Stimulated activated CD8-positive, alpha-beta memory T cell treated with anti-CD3 and anti-CD28 coated beads, Interleukin-12 subunit alpha, Interleukin-12 subunit beta, amount 100 ng/mL, for 1 hour (primary cell): ENCODE measurements at places on chromosomes 12 and 14.

GRCh38 chr14:77286576-77286975, 15.6 kb upstream of the NGB start:
- DNase-seq = no peak

DNA sequence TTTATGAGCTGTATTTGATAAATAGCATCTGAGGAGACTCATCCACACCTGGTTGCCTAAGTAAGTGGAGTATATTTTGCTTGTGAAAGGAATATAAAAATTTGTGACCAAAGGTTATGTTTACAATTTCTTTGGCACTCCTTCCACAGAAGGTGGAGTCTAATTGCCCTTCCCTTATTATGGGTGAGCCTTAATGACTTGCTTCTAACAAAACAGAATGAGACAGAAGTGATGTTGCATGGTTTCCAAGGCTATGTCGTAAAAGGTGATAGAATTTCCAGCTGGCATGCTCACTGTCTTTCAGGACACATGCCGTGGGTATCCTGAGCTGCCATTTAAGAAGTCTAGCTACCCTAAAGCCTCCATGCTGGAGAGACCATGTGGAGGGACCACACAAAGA, 116.8 kb upstream of the ABCD2 start:
- no peak for DNase-seq

GRCh38 chr12:89544681-89545184, 18.9 kb upstream of the POC1B start:
- no peak for DNase-seq

DNA sequence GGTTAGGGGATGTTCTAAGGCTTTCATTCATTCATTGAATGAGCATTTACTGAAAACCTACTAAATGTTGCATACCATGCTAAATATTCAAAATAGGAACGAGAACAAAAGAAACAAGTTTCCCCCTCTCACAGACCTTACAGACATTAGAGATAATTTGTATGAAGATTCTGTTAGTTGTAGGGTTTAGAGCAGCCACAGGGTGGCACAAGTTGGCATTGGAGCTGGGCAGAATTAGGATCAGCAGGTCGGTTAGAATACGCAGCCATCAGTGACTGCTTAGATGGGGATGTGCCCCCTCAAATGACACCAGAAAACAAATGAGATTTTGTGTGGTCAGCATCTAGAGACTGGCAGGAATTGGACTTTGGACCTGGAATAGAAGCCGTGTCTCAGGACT, 166.3 kb upstream of the DAAM1 start:
- DNase-seq = no peak

DNA sequence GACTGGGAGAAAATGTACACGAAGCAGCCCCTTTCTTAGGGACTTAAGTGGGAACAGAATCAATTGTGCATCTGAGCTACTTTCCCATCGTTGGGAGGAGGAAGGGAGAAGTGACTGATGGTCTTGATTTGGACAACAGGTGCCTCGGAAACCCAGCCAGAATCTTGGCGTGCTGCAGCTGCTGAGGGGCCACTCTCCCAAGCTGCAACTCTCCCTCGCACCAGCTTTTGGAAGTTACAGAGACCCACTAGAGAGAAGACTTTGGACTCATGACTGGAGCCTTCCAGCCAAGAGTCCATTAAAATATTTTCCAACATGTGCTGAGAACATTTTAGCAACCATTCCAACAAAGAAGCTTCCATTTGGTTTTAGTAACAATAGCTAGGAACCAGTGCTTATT, 52.3 kb downstream of the GNS start:
- no peak for DNase-seq

DNA sequence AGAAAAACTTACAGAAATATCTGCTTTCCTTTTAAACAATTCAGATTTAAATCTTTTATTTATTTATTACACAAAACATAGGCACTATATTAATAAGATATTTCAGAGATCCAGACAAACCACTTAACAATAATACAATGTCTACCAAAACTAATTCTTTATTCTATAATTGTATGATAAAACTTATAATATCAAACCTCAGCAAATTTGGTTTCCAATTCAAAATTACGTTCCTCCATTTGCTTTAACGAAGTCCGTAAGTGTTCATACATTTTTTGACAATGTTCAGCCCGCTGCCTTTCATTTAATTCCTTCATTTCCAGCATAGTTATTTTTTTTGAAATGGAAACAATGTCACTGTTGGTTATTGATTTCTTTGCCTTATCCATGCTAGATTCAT, 48.3 kb downstream of the CEP290 start:
- DNase-seq = no peak

DNA sequence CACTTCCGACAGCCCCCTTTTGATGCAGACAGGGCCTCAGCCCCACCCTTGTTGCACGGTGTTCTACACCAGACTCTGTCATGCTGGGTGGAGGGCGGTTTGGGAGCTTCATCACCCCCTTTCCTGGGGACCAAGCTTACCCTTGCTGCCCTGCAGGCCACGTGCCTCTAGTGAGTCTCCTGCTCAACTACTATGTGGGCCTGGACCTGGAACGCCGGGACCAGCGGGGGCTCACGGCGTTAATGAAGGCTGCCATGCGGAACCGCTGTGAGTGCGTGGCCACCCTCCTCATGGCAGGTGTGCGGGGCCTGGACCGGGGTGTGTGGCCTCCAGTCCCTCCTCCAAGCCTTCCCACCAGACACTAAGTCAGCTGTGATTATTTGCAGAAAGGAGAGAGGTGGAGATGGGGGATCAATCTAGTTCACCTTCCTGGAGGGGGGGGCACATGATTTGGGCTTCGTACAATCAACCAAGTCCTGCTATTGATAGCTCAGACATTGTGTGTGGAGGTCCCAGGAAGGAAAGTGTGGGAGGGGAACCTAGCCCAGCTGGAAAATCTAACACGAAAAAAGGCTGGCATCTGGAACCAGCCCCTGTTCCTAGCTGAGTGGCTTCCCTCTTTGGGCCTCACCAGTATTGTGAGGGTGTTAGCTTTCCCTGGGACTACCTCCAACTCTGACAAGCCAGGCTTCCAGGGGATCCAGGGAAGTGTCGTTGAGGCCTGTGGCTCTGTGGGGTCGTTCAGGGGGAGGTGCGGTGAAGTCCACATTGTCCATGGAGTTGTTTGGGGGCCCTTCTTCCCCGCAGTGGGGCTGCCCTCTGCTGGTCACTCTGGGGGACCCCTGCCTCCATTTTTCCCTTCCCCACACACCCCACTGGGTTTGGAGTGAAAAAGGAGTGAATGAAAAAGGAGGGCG, 1.6 kb downstream of the ANKRD33 start:
- DNase-seq = no peak

DNA sequence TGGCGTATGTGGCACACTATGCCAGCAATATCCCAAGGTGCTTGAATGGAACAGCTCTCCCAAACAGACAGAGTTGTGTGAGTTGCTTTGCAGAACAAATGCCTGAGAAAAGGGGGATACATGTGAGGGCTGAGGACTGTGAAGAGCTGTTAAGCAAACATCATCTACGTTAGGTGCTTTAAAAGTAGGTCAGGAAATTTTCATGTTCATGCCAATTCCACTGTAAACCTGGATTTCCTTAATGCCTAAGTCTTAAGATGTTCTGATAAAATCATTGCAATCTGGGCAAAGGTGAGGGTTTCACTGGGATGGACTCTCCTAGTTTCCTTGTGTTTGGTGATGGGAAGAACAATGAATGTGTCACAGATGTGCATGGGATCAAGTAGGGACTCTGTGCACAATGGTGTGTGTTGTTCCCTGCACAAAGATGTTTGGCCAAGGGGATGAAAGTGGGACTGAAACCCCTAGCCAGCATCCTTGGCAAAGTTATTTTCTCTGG, 227.9 kb downstream of the KTN1 start:
- no peak for DNase-seq

- DNase-seq = no peak
Measured at GRCh38 chr14:83614956-83615355, 1915.0 kb upstream of the FLRT2 start.

DNA sequence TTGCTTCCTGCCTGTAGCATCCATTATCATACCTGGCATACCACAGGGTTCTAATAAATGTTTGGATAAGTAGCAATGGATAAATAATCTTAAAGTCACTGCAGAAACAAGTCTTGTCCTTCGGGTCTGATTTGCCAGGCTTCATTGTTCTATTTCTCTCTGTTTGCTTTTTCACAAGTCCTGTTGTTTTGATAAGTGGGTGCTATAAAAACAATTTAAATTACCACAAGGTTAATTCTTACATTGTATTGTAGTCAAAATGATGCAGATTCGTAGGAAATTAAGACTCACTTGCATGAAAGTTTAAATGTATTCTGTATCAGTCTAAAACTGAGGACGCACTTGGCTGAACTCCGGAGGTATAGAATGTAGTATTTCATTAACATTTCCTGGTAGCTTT, 429.9 kb downstream of the NELL2 start:
- no peak for DNase-seq

GRCh38 chr14:35509846-35510245, 24.1 kb upstream of the INSM2 start:
- no peak for DNase-seq

DNA sequence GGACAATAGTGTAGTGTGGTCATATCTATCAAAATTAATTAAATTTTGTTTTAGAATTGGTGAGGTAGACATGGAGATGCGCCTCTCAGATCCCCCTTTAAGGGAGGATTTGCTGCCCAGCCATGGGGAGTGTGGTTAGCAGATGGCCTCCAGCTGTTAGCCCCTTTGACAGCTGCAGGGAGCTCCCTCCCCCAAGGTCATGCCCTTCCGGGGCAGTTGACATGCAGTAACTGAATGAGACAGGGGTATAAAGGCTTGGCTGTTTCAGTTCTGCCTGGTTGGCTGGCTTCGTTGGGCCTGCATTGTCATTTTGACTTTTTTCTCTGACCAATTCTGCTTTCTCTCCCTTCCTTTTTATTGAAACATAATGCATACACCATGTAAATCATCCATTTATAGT, 291.5 kb upstream of the SRRM4 start:
- no peak for DNase-seq

DNA sequence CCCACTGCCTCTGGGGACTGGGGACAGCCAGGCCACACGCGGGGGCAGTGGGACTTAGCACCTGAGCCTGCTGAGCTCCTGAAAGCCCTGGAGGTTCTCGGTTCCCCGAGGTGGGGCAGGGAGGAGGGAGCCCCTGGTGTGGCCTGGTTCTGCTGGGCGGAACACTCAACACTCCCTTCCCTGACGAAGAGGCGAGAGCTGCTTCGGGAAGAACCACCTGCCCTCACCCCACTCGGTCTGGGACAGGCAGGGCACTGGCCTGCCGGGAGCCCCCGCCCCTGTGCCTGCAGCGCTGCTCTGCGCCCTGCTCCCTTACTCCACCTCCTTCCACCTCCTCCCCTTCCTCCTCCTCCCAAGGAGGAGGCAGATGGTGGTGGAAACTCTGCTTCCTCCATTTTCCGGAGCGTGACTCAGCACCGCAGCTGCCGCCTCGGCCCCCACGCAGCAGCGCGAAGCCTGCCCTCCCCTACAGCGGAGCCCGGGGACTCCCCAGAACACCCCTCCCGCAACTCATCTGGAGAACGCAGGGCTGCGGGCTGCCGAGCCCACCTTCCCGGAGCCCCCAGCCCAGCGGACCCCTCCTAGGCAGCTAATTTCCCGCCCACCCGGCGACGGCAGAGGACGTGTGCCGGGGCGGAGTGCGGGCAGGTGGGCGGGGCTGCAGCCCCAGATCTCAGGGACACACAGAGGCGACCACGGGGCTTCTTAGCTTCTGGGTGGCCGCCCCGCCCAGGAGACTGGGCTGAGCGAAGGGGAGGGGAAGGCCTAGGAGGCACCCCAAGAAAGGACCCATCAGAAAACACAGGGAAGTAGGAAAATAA, 11.7 kb upstream of the INF2 start:
- DNase-seq = peak; percentile 57

GRCh38 chr12:56720731-56721151, 4.4 kb downstream of the NACA start:
- DNase-seq = no peak

- DNase-seq = no peak
Measured at GRCh38 chr14:88621100-88621499, 58.3 kb downstream of the ZC3H14 start.

DNA sequence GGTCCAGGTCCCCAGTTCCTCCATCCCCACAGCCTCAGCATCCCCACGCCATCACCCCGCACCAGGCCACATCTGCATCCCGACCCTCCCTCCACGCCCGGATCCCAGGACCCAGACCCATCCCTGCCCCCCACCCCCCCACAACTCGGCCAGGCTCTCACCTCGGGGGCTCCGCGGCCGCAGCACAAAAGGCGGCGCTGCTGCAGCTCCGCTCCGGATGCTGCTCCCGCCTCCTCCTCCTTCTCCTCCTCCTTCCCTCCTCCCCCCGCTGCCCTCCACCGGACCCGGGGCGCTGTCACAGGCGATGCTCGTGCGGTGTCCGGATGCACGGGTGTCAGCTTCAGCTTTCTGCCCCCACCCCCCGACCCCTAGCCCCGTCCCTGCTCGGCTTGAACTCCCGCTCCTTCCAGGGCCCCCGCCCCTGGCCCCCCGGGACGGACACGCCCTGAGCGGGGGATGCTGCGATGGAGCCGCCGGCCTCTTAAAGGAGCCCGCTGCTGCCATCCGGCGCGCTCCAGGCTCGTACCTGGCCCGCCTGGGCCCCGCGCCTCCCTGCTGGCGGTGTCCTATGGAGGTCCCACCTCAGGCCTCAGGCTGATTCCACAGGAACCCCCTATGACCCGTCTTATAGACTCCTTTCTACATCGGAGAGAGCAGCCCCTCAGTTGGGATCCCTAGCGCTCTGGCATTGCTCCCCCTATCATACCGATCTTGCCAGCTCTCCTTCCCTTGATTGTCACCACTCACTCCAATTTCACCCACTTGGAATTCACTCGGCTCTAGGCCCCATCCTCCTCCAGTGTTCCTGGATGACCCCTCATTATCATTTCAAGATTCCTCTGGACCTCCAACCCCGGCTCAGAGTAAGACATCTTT, at the start of gene MAP3K12:
MAP3K12 (minus strand) TSS at position 193 of the 876 bp plus-strand sequence. CDS start 12,067 bp downstream, outside the sequence.
- DNase-seq = peak; percentile 31

DNA sequence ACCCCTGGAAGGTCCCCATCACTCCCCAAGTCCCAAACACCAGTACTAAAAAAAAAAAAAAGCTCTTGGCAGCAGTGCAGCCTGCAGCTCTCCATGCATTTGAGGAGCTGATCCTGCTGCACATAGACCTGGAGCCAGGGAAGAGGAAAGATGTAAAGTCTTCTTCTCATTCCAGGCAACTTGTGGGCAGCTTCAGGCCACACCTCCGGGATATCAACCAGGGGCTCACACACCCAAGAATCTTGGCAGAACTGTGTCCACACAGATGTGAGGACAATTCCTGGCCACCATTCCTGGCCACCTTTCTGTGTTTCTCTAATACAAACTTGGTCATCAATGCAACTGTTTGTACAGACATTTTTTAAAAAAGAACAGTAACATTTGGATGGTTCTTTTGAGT, 72.7 kb downstream of the TMEM132C start:
- DNase-seq = no peak

DNA sequence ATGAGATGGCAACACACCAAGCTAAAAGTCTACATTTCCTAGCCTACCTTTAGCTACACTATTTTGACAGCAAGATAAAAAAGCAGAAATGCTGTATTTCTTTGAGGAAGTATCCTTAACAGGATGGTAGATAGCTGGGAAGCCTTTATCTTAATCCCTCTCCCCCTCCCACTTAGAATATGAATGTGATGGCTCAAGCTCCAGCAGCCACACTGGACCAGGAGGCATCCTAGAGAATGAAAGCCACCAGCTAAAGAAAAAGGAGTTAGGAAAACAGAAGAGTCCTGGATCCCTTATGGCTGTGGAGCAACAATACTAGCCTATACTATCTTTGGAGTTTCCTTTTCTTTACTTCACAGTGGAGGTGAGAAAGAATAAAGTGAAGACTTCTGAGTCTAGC, 15.1 kb downstream of the NAP1L1 start:
- DNase-seq = no peak

- no peak for DNase-seq
Measured at GRCh38 chr14:54761835-54762234, 140.8 kb downstream of the GCH1 start.
